ENCODE measurements at places on chromosomes 16 and 17.
A peak's percentile ranks its signal among the peaks of the same experiment; 100 is the strongest.

- DNase-seq = no peak
Observed at GRCh38 chr17:9842057-9842758, 16.5 kb downstream of the GLP2R start.

DNA sequence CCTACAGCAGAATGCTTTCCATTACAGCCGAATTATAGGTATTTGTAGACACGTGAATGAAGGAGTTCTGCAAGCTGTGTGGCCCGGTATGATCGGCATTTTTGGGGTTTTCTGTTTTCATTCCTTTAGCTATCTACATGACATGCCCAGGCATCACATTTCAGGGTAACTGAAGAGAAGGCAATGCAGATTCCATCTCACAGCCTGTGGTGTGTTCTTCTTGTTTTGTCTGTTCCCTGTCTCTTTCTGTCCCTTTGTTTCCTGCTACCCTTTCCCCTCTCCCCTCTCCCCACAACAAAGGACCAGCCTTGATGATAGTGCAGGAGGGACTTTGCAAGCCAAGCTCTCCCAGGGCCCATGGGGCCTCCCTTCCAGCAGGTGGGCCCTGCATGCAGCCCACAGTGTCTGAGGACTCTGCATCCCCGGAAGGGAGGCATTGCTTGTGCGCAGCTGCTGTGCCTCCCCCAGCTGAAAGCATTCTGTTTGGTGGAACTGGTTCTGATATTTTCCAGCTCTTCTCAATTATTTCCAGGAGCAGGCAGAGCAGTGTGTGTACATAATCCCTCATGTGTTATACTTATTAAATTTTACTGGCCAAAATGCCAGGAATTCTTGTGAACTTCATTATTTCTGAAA lies 207.4 kb downstream of the RPTOR start:
- DNase-seq = no peak

GRCh38 chr16:65323655-65324237 lies 201.9 kb upstream of the CDH11 start:
- no peak for DNase-seq

DNA sequence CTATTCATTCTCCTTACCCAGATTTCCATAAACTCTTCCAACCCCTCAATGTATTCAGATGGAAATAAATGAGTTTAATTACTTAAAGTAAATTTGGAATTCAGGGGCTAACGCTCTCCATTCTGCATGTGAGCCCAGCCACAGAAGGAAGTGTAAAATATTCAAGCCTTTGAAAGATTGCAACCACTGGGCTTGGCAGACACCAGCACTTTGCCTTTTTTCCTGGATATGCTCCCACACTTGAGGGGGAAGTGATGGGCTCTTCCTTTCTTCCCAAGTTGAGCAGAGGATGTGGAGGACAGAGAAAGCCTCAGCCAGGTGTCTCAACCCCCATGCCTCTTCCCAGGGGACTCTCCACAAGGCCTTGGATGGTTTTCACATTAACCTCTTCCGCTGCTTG lies 825.1 kb upstream of the EEF2KMT start:
- DNase-seq = no peak

DNA sequence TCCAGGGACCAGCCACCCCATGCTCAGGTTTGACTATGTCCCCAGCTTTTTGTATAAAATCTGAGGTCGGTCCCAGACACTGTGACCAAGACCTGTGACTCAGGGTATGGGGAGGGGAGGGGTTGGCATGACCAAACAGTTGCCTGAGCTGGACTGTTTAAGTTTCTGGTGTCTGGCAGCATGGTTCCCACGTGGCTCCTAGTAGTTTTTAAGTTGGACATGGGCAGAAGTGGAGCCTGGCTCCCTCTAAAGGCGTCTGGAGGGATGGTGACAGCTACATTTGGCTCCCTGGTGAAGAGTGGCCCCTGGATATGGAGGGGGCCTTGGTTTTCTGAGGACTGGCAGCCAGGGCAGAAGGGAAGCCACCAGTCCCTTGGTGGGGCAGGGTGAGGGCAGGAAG lies 7.9 kb downstream of the SMCR8 start:
- DNase-seq = no peak

- no peak for DNase-seq
Observed at GRCh38 chr17:76369379-76369778, 15.0 kb upstream of the SPHK1 start.

GRCh38 chr17:16977932-16978331 lies 6.0 kb upstream of the TNFRSF13B start:
- no peak for DNase-seq

DNA sequence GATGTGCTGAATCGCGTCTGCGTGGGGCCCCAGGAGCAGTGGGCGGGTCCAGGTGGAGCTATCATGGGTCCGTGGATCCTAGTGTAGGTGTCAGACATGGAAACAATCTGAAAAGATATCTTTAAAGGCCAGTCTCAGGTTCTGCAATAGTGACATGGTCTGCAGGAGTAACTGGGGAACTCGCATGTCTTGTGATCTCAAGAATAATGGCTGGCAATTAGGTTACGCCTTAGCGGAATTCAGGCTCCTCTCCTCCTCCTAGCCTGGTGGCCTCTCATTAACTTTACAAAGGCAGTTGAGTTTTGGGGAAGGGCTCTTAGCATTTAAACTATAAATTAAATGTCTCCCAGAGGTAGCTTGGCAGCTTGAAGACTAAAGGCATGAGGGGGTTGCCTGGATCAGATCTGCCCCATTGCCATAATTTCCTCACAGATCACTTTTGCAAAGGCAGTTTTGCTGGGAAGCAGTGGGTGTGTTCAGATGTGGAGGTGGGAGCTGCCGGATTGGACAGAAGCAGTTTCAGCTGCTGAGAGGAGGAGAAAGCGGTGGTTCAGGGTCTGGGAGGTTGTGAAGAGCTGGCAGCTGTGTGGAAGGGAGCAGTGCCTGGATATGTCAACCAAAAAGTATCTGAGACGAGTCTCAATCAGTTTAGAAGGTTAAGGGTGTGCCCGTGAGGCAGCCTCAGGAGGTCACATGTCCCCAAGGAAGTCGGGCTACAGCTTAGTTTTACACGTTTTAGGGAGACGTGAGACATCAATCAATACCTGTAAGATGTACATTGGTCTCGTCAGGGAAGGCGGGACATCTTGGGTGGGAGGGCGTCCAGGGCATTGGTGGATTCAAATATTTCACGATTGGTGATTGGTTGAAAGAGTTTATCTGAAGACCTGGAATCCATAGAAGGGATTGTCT lies 2.7 kb downstream of the TBCD start:
- no peak for DNase-seq

DNA sequence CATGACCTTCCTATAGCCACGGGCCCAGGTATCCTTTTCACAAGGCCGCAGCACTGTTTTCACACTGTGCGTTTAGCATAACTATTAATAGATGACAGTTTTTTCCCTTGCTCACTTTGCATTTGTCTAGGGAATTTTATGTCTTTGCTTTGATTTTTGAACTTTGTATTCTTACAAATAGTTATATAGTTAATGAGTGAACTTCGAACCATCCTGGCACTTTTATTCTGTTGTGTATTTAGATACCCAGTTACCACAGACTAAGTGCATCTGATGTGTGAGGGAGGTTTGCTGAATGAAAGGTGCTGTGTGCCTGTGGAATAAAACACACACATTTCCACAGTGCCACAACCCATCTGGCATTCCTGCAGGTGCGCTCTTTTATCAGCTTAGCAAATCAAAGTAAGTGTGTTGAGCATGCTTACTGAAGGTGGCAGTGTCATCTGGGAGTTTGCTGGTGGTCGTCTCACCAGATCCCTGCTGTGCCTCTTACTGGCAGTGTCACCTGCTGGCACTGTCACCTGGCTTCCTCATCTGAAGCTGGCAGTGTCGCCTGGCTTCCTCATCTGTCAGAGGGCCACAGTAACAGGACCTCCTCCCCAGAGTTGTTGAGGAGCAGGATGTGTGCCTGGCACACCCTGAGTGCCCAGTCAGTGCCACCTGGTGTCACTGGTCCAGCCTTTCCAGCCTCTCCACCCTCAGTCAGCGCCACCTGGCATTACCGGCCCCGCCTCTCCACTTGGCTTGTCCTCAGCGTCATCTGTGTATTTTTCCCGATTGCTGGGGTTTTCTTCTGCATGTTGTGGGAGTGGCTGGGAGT lies 37.6 kb downstream of the USP10 start:
- DNase-seq = no peak

- DNase-seq = no peak
Observed at GRCh38 chr17:7961421-7961820, 29.4 kb downstream of the CNTROB start.

DNA sequence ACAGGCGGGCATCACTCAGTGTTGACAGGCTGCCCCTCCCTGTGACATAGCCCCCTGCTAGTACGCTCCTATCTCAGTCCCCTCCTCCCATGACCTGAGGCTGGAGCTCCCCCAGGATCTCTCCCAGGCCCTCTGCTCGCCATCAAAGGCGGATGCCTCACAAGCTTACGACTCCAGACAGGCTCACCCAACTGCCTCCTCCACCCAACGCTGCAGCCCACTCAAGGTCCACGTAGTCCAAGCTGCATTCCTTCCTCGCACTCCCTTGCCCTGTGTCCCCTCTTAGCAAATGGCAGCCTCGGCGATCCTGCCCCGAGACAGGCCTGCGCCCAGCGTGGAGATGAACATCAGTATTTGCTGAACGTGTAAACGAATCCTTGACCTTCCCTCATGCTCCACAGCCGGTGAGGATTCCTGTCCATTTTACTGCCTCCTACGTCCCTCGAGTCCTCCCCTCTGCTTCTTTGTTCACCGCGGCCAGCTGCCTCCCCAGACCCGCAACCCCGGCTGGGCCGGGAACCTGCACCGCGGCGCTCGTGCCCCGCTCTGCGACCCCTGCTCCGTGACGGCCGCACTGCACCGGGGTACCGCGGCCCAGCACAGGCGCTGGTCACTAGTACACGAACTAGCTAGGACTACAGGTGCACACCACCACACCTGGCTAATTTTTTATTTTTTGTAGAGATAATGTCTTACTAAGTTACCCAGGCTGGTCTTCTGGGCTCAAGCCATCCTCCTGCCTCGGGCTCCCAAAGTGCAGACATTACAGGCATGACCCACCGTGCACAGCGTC lies 838 bp upstream of the TMEM97 start:
- peak; percentile 36 for DNase-seq

DNA sequence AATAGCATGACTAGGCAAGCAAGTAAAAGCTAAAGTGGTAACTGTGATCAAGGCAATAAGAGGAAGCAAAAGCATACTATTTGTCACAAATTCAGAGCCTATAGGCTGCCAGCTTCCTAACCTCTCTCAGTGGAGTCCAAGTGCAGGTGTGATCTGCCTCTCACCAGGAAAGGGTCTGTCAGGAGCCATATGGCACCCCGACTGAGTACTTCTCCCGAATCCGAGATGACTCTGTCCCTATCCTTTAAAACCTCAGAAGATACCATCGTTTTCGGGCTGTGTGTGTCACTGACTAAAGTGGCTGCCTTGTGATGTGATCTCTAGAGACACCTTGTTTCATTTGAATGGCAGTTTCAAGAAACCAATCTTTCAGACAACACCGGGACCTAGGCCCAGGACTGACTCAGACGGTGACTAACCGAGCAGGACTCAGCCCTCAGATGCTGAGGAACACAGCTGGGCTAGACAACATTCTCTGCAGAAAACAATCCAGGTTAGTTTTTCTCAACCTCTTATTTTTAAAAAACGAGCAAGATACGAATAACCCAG lies 63.6 kb downstream of the SMG6 start:
- no peak for DNase-seq

DNA sequence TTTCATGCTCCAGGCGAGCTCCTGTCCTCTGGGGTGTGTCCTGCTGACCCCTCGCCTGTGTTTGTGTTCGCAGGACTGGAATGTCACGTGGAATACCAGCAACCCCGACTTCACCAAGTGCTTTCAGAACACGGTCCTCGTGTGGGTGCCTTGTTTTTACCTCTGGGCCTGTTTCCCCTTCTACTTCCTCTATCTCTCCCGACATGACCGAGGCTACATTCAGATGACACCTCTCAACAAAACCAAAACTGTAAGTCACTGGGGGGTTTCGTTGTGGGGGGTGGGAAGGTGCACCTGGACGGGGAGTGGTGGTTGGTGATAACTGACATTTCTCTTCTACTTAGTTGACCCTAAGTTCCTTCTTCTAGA lies 58.3 kb downstream of the ABCC1 start:
- no peak for DNase-seq

DNA sequence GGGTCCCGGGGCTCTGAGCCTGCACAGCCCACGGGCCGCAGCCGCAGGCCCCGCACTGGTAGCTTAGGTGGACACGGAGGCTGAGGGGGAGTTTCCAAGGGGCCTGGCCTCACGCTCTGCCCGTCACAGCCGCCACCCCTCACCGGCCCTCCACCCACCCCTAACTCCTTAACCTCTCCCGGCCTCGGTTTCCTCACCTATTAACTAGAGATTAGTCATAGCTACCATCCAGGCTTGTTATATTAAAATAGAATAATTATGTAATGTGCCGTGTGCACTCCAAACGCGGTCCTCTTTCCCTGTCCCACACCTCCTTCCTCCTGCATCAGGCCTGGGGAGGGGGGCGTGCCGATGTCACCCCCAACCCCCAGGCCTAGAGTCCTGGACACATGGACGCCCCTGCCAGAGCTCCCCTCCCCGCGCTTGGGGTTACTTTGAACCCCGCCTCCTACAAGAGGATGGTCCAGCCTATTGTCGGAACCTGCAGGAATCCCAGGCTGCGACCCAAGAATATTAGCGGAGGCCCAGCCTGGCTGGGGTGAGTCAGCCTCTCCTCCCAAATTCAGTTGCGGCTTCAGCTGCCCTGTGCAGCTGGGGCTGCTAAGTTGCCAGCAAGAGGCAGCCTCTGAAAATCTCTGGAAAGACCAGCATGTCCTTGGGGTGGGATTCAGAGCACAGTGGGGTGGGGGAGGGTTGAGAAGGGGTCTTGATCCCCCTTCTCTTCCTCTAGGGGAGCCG lies 17.3 kb downstream of the SOCS3 start:
- DNase-seq = no peak

DNA sequence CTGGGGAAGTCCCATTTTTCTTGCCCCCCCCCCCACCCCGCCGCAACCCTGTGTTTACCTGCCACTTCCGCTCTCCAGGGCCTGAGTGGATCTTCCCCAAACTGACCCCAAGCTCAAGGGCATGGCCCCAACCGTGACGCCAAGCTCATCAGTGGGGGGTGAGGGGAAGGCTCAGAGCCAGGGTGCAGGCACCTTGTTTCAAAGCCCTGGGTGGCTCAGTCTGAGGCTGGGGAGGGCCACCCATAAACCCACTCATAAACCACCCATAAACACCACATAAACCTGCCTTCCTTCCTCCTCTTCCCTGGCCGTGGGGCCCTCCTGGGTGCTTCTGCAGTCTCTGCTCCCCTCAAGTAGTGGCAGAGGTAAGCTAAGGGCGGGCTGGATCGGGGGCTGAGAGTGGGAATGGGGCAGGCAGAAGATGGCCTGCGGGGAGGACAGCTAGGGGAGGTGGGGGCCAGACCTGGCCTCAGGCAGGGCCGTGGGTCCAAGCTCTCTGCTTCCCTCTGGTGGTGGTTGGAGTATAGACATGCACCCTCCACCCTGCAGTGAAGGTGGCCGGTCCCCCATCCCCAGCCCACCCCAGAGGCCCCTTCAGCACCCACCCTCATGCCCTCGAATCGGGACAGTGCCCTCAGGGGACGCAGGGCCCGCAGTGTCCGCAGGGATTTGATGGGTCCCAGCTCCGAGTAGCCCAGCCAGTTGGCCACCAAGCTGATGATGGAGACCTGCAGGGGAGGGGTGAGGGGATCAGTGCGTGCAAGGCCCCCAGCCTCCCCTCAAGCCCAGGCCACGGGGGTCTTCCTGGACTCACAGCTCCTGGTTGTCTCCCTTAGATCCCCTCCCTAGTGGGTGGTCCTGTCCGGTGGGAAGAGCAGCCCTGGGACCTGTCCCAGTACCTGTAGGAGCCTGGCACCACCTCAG lies 14.6 kb upstream of the CD79B start:
- peak; percentile 77 for DNase-seq

- DNase-seq = no peak
Observed at GRCh38 chr16:84072014-84072413, 29.4 kb upstream of the SLC38A8 start.
